ENCODE measurements at places on chromosomes 5 and 9. TPM values are rescaled to one million over a fixed set of nuclear protein-coding genes. Genes with fewer than 3 reads are reported as not detected.
A peak's percentile ranks its signal among the peaks of the same experiment; 100 is the strongest.

DNA sequence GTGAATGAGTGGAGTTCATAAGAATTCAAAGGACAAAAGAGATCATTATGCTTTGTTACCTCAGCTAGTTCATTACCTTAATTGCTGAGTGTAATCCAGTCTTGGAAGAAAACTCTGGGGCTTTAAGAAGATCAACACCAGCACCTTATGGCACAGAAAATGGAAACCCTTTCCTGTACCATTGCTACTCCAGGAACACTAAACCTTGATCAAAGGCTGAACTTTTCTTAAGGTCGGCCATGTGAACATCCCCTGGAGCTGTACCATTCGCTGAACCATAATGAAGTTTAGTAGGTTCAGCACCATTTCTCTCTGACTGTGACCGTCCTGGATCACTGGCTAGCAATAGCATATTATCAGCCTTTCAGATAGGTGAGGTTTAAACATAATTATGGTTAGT lies 97.4 kb downstream of the PBX3 start:
- no peak for DNase-seq

- peak; percentile 38 for DNase-seq
Measured at GRCh38 chr9:1709347-1709746, 305.8 kb upstream of the SMARCA2 start.

DNA sequence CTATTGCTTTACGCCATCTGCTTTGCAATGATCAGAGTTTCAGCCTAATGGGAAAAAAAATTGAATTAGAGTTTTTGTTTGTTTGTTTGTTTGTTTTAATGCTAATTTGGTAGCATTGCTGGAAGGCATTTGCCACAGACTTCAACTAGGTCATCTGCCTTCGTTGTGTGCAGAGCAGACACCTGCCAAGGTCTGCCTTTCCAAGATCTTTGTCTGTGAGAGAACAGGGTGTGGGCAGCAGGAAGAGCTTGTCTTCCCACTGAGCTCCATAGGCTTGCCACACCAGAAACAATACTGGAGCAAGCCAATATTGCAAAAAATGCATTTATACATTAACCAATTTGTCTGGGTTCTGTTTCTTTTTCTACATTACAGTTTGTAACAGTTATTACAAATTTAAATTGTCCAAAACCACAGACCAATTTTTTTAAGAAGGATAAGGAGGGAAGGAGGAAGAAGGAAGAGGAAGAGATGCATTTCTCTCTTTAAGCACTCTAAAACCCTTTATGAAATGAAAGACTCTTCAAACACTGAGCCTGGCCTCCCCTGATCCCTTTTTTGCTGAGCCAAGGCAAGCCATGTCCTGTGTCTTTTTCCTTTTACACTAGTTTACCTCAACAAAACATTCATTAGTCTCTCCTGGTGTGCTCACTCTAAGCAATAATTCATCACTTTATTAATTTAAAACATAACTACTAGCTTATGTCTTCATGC lies 210.5 kb downstream of the SNX18 start:
- no peak for DNase-seq

- DNase-seq, result no peak
Measured at GRCh38 chr9:87337335-87338087, 160.2 kb upstream of the DAPK1 start.

DNA sequence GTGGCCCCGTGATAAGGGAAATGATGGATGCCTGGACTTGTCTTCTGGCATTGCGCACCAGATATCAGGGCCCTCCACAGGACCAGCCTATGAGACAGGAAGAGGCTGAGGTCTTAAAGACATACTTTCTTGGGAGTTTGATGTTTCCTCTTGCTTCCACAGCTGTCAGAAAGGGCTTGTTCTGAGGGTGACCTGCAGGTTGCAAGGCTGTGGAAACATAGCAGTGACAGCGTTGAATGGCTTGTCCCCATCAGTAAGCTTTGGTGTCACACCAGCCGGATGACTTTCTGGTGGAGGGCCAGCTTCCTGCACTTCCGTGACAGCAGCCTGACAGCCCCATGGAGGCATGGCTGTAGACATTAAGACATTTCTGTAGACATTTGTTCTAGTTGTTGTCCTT lies 143.2 kb downstream of the C9orf152 start:
- no peak for DNase-seq

- no peak for DNase-seq
Measured at GRCh38 chr5:33975852-33976251, 8.6 kb downstream of the SLC45A2 start.

- no peak for DNase-seq
Measured at GRCh38 chr5:120806202-120806601, 342.1 kb downstream of the PRR16 start.

DNA sequence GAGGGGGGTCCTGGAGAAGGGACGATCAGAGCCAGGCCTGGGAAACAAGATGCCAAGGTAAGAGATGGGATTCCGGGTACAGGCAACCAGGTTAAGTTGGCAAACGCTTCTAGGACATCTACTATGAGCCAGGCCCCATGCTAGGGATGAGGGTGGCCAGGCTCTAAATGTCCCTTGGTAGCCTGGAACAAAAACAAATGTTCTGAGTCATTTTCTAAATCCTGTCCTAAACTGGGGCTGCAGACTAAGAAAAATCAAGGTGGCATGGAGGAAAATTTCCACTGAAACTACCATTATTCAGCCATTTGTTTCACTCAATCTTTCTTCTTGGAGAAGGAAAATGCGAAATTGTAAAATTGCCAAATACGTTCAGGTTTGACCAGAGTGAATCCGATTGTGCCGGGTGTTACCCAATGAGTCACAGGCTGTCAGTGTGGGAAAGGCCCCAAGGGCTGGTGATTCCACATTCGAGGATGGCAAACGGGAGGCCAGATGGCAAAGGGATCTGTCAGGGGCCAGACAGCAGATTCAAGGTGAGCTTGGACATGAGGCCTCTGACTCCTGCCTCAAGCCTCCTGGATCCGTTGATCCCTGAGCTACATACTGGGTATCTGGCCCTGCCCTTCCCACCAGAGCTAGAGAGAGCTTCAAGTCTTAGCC lies 57.6 kb downstream of the PAX5 start:
- peak; percentile 89 for DNase-seq

DNA sequence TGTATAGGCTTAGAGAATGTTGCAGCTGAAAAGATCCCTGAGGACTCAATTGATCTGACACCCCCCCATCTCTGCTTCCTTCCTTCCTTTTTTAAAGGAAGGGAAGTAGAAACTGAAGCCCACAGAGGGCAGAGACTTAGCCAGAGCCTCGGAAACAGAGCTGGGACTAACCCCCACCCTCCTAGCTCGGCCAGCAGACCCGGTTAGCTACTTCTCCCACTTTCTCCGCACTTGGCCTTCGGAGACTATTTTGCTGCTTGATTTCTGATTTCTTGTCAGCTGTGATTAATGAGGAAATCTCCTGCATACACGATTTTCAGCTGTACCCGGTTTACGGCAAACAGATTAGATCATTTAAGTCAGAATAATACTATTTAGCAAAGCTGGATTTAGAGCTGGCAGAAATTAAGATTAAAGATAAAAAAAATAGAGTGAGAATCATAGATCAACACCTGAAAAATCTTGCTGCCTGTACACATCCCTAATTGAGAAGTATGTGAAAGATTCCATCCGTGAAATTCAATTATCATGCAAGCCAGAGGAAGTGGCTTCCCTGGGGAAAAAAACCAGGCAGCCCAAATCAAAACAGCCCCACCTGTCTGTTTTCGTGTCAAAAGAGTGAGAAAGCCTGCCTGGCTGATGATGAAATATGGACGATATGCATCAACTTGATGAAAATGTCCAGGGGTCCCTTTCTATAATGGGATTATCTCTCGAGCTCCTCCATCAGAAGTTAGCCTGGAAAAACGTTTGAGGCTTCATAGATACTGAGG lies 159.5 kb upstream of the SHB start:
- DNase-seq, result no peak

GRCh38 chr5:51273021-51273420 lies 110.2 kb upstream of the ISL1 start:
- no peak for DNase-seq

- no peak for DNase-seq
Measured at GRCh38 chr5:177994561-177995190, 1.4 kb downstream of the PROP1 start.

DNA sequence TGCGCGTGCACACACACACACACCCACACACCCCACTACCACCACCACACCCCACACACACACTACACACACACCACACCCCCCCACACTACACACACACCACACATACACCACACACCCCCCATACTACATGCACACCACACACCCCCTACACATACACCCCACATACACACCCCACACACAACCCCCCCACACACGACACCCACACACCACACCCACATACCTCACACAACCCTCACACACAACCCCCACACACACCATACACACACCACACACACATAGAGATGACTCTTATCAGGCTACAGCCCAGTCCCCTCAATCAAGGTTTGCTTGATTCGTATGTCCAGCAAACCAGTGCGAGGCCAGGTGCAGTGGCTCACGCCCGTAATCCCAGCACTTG lies 25.7 kb downstream of the SLC46A2 start:
- no peak for DNase-seq

- no peak for DNase-seq
Measured at GRCh38 chr5:155908543-155908942, 418.4 kb upstream of the SGCD start.

DNA sequence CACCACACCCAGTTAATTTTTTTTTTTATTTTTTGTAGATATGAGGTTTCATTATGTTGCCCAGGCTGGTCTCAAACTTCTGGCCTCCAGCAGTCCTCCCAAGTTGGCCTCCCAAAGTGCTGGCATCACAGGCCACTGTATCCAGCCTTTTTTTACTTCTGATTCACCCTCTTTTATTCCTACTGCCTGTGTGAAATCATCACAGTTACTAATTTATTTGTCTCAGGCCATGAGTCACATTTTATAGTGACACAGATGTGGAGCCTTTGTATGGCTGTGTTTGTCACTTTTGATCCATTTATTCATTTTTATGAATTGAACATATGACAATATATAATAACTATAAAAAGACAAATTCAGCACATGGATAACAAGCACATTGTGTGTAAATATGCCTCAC lies 67.1 kb upstream of the SNX2 start:
- DNase-seq, result peak; percentile 56

GRCh38 chr9:120636194-120636957 lies 56.4 kb upstream of the CDK5RAP2 start:
- DNase-seq, result no peak

The MYOT gene
- not detected for total RNA-seq

The PLEKHG4B gene
- 1.4 TPM for total RNA-seq

The PRR7 gene
- 47.2 TPM for total RNA-seq

The MYORG gene
- total RNA-seq, result 4.7 TPM

The SLC6A19 gene
- total RNA-seq, result not detected

The CNTFR gene
- not detected for total RNA-seq
